ENCODE measurements at places on chromosomes 16 and 17.

DNA sequence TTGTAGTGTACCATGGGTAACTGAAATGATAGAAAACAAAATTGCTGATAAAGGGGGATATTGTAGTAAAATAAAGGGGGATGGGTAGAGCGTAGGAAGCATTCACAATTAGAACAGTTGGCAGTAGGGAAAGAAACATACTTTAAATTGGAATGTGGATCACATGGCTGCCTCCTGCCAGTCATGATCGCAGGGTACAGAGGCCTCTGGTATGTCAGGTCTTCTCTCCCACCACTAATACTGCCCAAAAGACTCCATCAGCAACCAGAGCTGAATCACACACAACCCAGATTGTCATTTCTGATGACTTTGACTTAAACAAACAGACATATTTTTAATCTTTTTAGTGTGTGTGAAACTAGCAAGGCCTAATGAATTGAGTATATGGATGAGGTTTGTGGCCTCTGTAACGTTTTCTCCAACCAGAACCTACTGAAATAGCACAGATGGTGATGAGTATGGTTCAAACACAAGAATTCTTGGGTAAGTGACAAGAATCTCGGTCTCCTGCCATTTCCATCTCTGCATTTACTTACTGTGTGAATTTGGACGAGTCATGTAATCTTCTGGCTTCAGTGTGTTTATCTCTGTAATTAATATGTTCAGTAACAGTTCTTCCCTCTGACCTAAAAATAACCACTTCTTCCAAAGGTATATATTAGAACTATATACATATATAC is 112.6 kb downstream of the USP22 start:
- no peak for DNase-seq

DNA sequence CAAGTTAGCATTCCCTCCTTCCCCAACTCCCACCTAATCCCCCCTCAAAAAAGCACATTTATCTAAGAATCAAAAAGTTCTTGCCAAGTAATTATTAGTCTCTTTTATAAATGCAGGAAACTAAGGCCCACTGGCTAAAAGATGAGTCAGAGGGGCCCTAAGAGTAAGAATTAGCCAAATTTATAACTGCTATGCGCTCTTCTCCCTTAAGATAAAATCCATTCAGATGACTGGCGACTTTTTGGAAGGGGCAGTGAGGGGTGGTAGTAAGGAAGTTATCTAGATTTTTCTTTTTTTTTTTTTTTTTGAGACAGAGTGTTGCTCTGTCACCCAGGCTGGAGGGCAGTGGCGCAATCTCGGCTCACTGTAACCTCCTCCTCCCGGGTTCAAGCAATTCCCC is 17.1 kb downstream of the ZNF652 start:
- no peak for DNase-seq

DNA sequence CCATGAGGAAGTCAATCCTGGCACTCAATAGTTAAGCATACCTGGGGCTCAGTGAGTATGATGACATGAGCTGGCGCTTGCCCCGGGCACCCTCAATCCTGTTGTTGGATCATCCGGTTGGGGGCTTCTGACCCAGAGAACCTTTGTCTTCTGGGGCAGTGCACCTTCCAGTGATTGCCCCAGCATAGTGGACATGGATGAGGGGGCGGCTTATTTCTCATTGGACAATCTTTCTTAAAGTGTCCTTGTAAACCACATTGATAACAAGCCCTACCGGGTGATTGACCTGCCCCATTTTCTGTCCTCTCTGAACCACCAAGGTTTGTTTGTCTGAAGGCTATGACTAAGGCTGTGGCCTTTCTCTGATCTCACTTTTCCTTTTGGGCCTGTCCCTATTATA is 18.2 kb downstream of the IGSF6 start:
- DNase-seq, result no peak

DNA sequence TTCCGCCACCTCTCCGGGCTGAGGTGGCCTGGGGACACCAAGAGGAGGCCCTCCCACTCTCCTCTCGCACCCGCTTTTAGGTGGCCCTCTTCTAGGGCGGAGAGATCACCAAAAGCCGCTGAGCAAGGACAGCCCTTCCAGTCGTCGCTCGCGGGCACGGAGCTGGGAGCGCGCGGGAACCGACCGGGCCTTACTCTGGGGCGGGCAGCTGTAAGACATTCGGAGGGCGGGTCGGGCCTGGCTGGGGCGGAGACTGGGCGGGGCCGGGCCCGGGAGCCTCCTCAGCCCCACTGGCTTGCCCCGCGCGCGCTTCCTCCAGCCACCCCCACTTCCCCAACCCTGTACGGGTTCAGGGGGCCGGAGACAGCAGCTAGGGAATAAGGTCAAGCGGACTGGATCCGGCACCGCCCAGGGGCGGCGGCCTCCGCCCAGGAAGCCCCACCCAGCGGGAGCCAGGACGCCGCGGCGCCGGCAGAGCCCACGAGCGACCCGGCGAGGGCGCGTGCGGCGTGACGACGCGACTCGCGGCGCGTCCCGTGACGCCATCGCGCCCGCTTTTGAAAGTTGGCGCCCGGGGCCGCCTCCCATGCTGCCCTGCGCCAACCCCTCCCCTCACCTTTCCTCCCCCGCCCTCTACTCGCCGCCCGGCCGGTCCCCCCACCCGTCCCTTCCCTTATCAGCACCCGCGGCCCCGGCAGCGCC is 351 bp upstream of the CTCF start:
- DNase-seq, result peak; percentile 93

GRCh38 chr17:238964-239259 is 57.5 kb upstream of the DOC2B start:
- no peak for DNase-seq

- no peak for DNase-seq
These were observed 24.5 kb downstream of the ARHGAP23 start for GRCh38 chr17:38452719-38453118.

DNA sequence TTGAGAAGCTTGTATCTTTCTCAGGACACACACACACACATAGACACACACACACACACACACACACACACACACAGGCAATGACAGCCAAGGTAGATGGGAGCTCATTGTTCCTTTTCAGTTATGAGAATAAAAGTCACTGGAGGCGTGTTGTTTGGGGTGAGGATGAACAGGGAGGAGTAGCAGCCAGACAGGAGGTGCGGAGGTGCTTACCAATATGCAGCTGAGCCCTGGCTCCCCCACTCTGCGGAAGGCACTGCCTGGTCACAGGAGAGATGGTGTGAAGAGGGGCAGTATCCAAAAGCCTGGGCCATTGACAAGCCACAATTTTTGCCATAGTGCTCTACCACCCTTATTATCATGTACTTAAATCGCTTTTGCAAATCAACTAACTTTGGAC is 77.4 kb downstream of the CBLN1 start:
- DNase-seq, result no peak

GRCh38 chr17:45982791-45983613 is 16.0 kb upstream of the STH start:
- no peak for DNase-seq

DNA sequence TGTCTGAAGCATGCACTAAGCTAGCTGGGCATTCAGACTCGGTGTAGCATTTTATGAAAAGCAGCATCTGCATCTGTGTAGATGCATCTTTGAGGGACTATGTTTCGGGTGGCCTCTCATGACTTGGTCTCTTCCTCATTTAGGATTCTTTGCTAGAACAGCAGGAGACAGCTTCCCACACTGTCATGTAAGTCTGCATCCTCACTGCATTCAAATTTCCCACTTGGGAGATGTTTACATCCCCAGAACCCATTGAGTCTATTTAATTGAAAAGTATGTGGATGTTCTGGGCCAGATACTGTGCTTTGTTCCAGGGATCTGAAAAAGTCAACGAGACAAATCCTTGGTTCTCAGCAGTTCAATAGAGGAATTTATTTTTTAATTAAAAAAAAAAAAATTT is 198.6 kb upstream of the EEF2KMT start:
- DNase-seq, result no peak

GRCh38 chr16:19851476-19851875 is 33.2 kb downstream of the GPRC5B start:
- DNase-seq, result no peak

DNA sequence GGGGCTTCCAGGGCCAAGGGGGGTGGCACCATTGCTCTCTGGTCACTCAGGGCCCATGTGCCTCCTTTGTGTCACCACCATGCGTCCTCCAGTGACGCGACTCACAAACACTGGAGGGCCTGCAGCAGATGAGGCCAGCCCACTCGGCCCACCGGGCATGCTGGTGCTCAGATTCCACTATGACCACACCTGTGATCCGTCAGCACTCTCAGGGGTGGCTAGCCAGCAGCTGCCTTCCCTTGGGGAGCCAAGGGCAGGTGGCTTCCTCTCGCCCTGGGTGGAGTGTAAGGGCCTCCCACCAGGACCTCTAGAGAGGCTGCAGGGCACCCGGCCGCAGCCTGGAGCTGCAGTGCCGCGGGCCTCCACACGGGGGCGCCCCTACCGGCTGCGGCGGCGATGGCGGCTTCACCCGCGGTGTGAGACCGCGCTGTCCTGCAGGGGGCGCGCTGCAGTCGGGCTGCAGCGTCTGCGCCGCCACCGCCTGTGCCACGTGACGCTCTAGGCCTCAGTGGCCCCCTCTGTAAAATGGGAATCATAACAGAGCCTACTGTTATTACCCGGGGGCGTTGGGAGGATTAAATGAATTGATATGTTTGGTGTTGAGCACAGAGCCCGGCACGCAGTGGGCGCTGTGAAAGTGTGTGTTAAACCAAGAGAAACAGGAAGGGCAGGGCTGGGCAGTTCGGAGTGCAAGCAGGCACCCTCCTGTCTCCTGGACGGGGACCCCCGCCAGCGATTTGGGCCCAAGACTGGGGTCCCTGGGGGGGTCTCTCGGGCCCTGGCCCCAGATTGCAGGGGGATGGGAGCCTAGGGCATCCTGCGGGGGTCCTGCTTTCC is 192.4 kb upstream of the GSE1 start:
- DNase-seq, result no peak

DNA sequence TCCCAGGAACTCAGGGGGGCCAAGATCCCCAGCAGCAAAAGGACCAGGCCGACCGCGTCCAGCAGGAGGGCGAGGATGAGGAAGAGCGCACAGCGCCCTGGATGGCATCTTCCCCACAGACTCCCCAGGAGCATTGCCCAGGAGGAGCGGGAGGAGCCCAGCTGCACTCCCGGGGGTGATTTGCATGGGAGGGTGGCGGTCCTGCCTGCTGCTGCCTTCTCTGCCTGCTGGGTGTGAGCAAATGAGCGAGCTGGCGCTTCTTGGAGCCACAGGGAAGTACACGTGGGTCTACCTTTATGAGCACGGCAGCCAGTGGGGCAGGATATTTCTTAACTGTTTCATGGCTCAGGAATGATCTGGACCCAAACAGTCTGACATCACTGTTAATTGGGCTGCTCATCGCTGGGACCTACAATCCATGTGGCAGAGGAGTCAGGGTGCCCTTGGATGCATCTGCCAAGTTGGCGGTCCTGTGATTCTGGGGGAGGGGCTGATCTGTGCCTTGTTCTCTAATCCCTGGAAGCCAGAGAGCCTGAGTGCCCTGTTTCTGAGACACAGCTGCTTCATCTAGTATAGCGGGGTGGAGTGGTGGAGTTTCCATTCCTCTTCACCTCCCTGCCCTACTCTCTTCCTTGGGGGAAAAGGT is at the start of gene TMEM238L:
TMEM238L (minus strand) TSS at position 270 of the 646 bp plus-strand sequence; CDS start at position 134, 136 bp downstream.
- DNase-seq, result no peak

GRCh38 chr16:50841081-50841886 is 99.4 kb downstream of the CYLD start:
- no peak for DNase-seq

DNA sequence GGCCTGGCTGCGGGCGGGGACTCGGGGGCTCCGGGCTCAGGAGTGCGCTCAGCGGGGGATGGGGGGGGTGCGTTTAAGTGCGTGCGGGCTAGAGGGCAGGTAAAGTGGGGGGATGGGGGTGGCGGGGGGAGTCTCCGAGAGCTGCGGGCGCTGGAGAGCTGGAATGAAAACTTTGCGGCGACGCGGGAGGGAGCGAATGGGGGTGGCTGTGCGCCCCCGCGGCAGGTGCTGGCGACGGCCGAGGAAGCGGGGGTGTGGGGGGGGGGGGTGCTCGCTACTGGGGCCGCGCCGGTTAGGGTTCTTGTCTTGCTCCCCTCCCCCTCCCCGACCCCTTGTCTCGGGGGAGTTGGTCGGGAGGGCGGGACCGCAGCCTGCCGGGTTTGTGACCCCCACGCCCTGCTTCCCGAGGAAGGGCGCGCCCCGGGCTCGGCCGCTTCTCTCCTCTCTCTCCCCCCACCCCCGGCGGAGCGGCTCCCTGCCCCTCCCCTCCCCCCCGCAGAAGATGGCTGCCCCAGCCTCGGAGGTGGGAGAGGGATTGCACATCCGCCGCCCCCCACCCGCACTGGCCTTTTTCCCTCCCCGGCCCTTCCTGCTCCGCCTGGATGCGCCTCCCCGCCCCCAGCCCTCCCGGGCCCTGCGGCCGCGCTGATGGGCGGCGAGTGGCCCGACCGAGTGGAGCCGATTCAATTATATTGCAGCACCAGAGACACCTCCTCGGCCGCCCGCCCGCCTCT is 649 bp downstream of the GSE1 start:
- DNase-seq, result no peak

GRCh38 chr17:30831663-30832437 is at the start of gene ATAD5:
ATAD5 (plus strand) TSS chr17:30831966; CDS start chr17:30832348, 382 bp downstream.
- peak; percentile 93 for DNase-seq

- no peak for DNase-seq
These were observed 201.9 kb upstream of the CDH11 start for GRCh38 chr16:65323655-65324237.

GRCh38 chr17:4840893-4841242 is 7.7 kb downstream of the MINK1 start:
- DNase-seq, result no peak

- no peak for DNase-seq
These were observed 22.3 kb upstream of the SMPD3 start for GRCh38 chr16:68470461-68471150.

- DNase-seq, result no peak
These were observed 1.7 kb downstream of the SLFN5 start for GRCh38 chr17:35244341-35245195.

- DNase-seq, result no peak
These were observed 10.0 kb upstream of the SCNN1G start for GRCh38 chr16:23172583-23172982.

GRCh38 chr16:57284209-57284951 is at the start of gene PLLP:
PLLP (minus strand) TSS chr16:57284672; CDS start chr16:57284540, 132 bp downstream.
- peak; percentile 53 for DNase-seq

DNA sequence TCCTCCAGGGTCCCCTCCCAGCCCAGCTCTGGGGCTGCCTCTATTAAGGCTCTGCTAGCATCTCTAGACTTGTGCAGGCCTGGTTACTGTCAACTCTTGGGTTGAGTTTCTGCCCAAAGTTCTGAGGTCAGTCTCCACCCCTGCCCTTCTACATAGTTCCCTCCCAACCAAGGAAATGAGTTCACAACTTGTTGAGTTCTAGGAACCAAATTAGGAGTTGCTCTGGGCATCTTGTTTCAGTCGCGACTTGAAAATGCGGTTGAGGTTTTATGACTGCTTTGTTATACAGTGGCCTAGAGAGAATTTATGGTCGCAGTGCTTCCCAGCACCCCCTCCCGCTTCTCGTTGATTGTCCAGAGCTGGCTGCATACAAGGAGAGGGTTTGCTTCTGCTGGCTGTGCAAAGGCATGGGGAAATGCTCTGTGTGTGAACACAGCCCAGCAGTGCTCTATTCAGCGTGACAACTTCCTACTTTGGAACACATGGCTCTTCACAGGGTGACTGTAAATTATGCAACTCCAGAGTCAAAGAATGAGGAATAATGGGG is 20.2 kb downstream of the GNAO1 start:
- no peak for DNase-seq

- DNase-seq, result no peak
These were observed 394 bp upstream of the CPD start for GRCh38 chr17:30378241-30378824.

GRCh38 chr16:59144841-59145240 is 410.7 kb upstream of the GOT2 start:
- DNase-seq, result no peak
